RCC 7860 (cell line): ENCODE measurements at places on chromosomes 2 and 18.

GRCh38 chr2:71801556-71801955 lies 346.1 kb downstream of the CYP26B1 start:
- DNase-seq, result no peak

DNA sequence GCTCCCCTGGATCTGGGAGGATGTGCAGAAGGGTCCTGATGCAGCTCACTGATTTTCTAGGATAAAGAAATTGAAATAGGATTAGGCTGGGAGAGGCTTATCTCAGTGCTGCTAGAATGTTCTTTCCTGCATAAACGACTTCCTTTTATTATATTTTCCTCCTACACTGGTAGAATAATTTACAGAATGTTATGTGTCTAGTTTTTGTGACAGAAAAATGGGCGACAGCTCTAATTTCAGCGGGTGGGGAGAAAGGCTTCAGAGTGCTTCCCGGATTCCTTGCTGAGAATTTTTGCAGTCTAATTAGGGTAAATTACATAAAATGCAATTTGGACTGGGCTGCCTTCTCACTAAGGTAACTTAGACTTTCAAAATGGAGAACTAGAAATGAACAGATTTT lies 66.2 kb downstream of the SKA1 start:
- no peak for DNase-seq

- DNase-seq, result peak; percentile 29
Measured at GRCh38 chr2:98269274-98269673, 77.0 kb upstream of the CNGA3 start.

- no peak for DNase-seq
Measured at GRCh38 chr18:12531749-12532148, 124.0 kb downstream of the PRELID3A start.

GRCh38 chr2:64615844-64616536 lies 37.7 kb downstream of the SERTAD2 start:
- DNase-seq, result no peak

DNA sequence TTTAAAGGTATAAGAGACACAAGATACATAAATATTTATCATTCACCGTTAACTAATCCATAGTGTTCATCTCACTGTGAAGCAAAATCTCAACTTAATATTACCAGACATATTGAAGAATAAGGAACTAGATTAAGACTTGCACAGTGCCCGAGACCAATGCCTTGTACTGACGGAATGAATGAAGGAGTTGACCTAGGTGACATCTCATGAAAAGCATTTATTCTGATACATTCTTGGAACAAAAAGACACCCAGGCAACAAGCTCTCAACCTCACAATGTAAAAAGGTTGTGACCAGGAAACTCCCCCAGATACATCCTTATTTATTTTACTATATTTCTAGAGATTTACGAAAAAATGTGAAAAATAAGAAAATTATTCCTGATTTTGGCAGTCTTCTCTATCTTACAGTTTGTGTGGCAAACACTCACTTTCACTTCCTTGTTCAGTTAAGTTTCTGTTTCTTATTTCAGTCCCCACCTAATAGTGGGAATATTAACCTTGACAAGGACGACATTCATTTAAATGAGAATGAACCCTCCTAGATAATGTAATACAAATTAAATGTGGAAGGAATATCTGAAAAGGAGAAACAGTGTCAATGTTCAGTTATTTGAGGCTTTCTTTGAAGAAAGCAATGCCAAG lies 28.4 kb downstream of the M1AP start:
- no peak for DNase-seq

DNA sequence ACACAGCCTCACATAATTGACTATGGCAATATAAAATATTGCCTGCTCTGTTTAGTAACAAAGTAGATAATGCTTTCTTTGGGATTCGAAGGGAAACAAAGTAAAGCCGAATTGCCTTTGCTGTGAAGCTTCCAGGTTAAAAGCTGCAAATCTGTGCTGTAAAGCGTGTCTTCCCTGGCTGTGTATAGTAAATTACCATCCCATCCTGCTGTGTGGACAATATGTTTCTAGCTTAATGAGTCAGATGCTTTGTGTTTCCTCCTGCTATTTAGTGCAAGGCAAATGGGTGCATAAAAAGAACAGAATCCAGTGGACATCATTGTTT lies 265.1 kb downstream of the SOCS6 start:
- no peak for DNase-seq
